GM12865 (cell line): ENCODE measurements at places on chromosomes 1 and 21.

GRCh38 chr1:192604979-192605620, 29.5 kb downstream of the RGS1 start:
- DNase-seq, result peak; percentile 42

- no peak for DNase-seq
Observed at GRCh38 chr1:219432191-219432606, 180.7 kb downstream of the ZC3H11B start.

- DNase-seq, result no peak
Observed at GRCh38 chr1:205449254-205449749, 6.5 kb downstream of the BLACAT1 start.

GRCh38 chr1:100076744-100077143, 56.0 kb downstream of the SASS6 start:
- DNase-seq, result peak; percentile 84

DNA sequence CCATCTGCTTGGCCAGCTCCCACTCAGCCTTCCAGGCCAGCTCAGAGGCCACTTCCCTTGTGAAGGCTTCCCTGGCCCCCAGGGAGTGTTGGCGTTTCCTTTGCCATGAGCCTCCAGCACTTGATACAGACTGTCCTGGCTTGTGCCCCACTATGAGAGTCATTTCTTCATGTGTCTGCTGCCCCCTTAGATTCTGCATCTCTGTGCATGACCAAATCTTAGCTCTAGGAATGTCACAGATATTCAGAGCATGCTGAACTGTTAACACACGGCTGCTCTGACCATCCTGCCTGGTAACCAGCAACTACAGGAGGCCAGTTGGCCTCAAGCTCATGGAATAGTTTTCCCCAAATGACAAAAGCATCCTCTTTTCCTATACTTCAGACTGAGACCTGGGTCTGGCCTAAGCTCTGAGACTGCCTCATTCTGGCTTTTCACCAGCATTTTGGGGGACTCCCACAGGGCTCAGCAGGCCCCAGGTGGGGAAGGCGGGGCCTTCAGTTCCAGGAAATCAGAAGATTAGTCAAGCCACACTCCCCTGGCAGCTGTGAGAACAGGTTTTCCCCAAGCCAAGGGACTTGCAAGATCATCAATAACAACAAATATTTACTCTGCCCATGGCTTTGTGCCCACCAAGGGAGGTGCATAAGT, 182.6 kb upstream of the EDN2 start:
- peak; percentile 87 for DNase-seq

DNA sequence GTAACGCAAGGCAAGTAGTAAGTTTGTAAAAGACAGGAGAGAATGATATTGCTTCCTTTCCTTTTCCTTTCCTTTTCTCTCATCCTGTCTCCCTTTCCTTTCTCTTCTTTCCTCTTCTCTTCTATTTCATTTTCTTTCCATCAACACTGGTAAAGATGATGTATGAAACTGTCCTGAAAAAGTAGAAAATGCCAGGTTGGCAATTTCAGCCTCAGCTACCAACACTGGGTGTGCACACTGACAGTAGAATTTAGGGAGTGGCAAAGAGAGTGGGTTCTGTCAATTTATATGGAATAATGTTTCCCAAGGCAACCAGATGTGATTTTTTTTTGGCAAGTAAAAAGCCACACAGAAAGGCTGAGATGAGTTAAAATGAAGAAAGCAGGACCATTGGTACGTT, 155.7 kb upstream of the ZRANB2 start:
- no peak for DNase-seq

DNA sequence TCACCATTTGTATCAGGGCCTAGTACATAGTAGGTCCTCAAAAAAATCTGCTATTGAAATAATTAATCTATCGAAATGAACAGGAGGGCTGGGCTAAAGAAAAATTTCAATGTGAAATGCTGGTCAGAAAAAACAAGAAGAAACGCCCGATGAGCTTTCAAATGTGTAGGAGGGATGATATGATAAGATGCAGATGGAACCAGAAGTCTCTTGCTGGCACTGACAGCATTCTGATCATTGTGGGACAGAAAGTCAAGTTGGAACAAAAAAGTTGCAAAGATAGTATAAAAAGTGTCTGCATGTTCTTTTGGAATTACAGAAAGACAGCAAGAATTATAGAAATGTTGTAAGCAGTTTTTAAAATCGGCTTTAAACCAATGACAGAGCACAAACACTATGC, 11.1 kb downstream of the G0S2 start:
- no peak for DNase-seq

- peak; percentile 69 for DNase-seq
Observed at GRCh38 chr1:38872401-38873026, 634 bp downstream of the MYCBP start.

- no peak for DNase-seq
Observed at GRCh38 chr1:227885135-227885647, 62.5 kb downstream of the WNT9A start.

- DNase-seq, result no peak
Observed at GRCh38 chr1:96520579-96520947, 201.0 kb upstream of the PTBP2 start.

- DNase-seq, result no peak
Observed at GRCh38 chr1:172473302-172473701, 29.4 kb upstream of the PIGC start.

DNA sequence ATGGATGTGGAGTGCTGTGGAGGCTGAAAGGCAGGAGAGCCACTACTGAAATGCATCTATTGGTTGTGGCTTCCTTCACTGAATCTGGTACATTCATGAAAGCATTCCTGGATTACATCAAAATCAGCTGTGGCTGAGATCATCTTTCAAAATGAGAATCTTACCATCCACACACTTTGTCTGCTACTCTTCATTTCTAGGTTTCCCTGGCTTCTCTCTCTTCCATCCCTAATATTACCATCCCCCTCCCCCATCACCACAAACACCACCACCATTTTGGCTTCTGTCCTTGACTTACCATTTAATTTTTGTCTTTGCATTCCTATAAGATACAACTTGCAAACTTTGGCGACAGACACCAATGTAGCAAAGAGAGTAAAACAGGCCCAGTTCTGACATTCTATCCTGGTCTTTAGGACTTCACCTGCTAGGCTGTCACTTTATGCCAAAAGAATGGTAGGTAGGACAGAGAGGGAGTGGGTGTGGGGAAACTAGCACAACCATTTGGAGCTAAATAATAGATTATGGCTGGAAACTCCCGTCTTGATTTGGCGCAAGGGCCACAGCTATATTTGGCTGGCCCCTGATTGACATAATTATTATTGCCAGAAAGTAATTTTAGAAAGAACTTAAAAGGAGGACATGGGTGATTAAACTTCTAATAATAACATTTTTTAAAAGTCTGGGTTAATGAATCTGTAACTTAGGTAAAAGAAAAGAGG, 15.1 kb upstream of the DUSP10 start:
- no peak for DNase-seq

DNA sequence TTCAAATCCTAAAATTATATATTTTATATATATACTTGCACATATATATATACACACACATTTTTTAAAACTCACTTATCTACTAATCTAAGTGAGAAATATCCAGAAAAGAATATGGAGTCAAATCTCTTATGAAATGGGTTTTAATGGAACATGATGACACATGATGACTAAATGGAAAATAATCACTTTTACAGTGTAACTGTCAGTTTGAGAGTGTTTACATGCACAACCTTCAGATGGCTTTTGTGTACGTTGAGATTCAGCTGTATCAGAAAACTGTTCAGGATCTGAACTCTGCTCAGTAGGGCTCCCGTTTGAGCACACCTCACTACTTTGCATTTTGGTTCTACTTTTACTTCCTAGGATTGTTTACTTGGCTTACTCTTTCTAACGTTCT, 189.8 kb downstream of the DNAH14 start:
- DNase-seq, result no peak

GRCh38 chr1:233884461-233885151, 19.9 kb upstream of the SLC35F3 start:
- DNase-seq, result no peak

DNA sequence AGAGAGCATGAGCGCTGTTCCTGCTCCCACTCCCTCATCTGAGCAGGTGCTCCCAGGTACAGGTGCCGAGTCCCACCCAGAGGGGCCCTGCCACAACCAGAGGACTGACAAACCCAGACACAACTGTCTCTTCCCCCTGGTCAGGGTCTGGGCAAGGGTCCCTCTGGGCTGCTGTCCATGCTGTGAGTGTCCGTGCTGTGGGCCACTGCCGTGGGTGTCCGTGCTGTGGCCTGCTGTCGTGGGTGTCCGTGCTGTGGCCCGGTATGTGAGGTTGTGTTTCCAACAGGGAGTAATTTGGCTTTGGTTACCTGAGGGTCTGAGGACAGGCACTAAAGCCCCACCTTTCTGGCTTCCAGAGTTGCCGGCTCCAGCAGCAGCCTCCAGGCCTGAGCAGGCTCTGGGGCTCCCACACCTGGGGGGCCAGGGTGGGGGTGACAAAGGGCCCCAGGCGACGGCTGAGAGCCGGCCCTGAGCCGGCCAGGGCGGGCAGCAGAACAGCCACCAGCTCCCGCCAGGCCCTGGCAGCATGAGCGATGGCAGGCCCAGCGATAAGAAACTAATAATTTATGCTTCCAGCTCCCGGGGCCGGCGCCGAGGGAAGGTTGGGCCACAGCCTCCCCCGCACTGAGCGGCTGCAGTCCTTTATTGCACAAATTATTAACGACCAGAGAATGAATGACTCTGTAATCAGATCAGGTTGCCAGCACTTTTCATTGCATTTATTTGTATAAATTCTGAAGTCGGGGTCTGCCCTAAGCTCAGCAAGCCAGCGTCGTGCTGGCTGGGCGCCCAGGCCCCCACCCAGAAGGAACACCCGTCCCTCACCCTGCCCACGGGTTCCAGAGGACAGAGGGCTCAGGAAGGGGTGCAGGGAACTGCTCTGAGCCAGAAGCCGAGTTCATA, 7.3 kb upstream of the SAMD11 start:
- DNase-seq, result no peak

GRCh38 chr1:201228011-201228983, 37.7 kb downstream of the IGFN1 start:
- DNase-seq, result no peak

DNA sequence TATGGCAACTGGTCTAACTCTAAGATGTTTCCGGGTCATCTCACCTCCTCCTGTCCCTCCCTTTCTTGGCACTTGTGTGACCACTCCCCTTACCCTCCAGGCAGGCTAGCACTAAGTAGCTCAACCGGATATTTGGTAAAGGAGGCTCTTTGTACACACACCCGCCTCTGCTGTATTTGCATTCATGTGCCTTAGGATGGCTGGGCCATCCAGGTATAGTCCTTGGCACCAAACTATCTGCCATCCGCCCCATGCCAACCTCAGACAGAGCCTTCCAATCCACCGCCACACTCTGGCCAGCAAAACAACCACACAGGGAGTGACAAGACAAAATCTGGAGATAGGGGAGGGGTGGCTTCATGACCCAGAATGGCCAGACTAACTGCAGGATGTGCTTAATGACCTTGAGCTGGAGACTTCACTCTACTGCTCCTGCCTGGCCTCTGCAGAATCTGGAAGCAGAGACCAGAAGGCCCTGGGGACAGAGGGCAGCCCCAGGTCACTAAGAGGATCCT, 59.5 kb downstream of the CDK18 start:
- no peak for DNase-seq

DNA sequence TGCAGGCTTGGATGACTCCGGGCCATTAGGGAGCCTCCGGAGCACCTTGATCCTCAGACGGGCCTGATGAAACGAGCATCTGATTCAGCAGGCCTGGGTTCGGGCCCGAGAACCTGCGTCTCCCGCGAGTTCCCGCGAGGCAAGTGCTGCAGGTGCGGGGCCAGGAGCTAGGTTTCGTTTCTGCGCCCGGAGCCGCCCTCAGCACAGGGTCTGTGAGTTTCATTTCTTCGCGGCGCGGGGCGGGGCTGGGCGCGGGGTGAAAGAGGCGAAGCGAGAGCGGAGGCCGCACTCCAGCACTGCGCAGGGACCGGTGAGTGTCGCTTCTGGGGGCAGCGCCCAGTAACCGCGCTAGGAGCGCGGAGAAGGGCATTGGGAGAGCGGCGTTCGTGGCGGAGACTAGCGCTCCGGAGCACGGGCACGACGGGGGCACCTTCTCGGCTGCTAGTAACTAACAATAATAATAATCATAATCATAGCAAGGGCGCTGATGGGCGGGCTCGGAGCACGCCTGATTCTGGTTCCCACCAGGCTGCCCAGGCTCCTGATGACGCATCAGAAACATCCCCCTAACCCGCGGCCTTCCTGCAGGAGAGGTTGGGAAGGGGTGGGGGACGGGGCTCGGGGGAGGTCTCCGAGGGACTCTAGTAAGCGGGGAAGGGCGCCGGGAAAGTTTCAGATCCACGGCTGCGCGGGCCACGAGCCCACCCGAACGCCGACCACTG, at the start of gene MX1:
Gene MX1, plus strand, starts transcription at position 286 of the 722 bp plus-strand sequence. CDS start 5,832 bp downstream, outside the sequence.
- DNase-seq, result peak; percentile 97

- no peak for DNase-seq
Observed at GRCh38 chr1:230218667-230219066, 151.6 kb downstream of the GALNT2 start.

DNA sequence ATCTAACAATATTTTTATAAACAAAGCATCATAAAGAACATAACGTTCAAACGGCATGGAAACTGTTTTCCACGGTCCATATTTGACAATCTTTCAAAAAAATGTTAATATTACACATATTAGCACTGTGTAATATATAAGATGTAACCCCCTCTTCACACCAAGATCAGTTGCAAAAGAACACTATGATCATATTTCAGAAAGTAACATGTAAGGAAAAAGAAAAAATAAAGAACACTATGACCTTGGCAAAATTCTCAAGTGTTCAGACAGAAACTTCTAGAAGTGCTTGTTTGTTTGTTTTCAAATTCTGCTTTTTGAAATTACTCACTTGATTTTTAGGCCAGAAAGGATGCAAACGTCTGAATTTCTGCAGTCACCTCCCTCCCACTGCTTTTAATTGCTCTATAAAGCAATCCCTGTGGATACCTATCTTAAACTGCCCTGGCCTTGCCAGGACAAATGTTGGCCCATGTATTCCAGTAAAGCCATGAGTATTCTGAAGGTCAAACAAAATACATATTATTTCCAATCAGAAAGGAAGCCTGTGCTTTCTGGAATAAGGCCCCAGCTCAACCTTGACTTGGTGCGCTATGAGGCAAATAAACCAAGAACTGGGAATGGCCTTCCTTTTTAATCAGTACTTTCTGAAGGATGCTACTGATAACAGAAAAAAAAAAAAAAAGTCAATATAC, 68.6 kb downstream of the TGFBR3 start:
- DNase-seq, result no peak

- no peak for DNase-seq
Observed at GRCh38 chr1:18166341-18166740, 58.7 kb downstream of the IGSF21 start.

- DNase-seq, result no peak
Observed at GRCh38 chr1:238177351-238177750, 286.6 kb upstream of the ZP4 start.

DNA sequence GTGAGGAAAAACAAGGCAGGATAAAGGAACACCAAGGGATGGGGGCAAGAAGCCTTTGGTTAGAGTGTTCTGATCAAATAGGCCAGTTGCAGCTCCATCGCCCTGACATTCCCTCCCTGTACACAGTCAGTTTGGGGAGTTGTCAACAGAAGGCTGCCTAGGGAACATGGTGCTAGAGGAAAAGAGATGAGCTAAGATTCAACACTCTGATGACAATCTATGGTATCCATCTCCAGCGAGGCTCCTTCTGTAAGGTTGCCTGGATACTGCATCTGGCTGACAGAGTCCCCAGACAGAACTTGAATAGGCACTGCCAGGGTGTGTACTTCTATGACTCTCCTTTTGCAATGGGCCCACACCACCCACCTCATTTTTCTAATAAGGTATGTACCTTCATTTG, 11.2 kb upstream of the SLAMF9 start:
- no peak for DNase-seq
